ENCODE measurements at places on chromosomes 1 and 21.

GRCh38 chr1:29504196-29504595 is 267.9 kb downstream of the PTPRU start:
- DNase-seq, result no peak

DNA sequence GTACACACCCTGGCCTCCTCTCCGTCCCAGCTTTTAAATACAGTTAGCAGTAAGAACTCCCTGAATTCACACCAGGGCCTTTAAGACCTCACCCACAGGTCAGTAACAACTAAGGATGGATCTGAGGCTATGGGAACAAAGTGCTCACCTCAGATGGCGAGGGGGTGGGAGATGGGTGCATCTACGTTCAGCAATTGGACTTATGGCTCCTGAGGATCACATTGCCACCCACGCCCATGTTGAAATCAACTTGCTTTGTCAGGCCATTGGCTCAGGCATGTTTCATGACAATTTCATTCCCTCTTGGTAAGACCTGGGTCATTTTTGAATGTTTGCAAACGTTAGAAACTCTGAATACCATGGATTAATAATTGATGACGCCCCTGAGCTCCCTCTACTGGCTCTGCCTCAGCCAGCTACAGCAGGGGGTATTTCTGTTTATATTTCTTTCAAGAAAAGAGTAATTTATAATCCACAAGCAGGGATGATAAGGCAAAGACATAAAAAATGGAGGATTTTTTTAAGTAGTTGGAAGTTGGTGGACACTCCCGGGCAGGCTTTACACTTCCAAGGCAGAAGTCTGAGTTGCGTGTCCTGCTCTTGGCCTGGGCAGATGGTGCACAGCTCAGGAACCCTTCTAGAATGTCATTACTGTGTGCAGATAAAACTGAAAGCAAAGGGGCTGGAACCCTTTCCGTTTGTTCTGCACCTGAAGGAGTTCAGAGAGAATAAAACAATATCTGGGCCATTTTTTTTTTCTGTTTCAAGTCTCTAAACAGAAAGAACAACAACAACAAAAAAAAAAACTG is 13.7 kb upstream of the LBR start:
- DNase-seq, result no peak

- DNase-seq, result no peak
Measured at GRCh38 chr1:114457675-114458236, 53.2 kb downstream of the TRIM33 start.

DNA sequence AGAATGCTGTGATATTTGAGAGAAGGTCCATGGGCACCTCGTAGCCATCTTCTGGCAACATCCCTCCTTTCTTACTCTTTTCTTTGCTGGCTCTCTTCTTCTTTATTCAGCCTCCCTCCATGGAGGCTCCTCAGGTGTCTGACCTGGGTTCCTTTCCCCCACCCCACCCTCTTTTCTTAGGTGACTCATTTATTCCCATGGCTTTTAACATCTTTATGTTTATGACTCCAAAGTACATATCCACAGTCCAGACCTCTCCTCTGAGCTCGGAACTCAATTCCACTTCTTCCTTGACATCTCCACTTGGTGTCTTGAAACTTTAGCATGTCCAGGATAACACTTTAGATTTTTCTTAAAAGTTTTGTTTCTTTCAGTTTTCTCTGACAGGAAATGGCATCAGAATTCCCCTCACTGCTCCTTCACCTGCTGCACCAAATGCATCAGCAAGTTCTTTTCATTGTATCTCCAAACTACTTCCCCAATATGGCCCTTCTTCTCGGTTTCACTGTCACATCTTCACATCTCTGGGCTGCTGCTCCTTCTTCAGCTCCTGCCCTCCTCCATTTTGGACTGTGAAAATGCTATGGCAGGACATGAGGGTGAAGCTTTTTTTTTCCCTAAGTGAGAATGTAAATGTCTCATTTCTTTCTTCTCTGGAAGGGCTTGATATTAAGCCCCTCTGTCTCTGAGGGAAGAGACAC is 95.9 kb downstream of the GIPC2 start:
- DNase-seq, result no peak

- no peak for DNase-seq
Measured at GRCh38 chr21:45370575-45370974, 34.4 kb upstream of the COL18A1 start.

DNA sequence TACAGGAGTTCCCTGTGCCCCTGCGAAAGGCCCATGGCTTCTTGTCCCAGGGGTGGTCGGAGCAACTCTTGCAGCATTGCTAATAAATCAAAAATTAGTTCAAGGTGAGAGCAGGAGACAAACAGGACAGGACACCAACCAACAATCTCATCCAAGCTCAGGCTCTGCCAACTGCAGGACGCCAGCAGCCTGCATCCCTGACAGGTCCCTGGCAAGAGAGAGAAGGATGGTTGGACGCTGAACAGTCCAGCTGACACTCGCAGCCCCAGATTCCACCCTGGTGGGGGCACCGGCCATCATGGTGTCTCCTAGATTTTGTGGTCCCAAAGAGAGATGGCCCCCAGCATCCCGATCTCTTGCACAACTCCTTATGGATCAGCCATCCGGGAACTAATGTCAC is 142.1 kb upstream of the VAMP3 start:
- no peak for DNase-seq

- DNase-seq, result no peak
Measured at GRCh38 chr21:40318371-40318770, 451.1 kb downstream of the PCP4 start.

- no peak for DNase-seq
Measured at GRCh38 chr1:243742819-243743218, 107.2 kb downstream of the AKT3 start.

GRCh38 chr1:53967409-53968124 is 21.4 kb downstream of the LRRC42 start:
- DNase-seq, result no peak

GRCh38 chr1:2226525-2227345 is 1.4 kb upstream of the SKI start:
- DNase-seq, result peak; percentile 63

DNA sequence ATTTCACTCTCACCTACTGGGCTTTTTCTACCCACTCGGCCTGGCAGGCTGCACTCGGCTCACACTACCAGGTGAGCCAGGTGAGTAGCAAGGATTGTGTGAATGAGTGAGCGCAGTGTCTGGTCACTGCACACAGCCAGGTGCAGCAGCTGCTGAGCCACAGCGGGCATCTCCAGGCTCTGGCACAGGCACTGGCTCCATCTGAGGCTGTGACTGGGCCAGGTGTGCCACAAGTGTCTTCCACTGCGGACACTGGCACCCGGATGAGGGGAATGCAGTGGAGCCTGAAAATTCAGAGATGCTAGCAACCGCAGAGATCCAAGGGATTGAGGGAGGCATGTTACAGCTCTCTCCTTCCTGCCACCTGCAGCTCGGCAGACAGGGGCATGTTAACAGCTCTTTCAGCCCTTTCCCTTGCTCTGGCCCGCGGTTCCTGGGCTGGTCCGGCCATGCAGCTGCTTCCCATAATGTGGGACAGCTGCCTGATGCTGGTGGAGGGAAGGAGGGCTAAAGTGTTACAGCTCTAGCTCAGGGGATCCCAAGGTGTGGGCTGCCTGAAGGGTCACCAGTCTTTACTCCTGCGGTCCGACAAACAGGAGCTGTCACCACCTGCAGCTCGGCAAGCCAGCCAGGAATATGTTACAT is 1038.3 kb downstream of the AMY1C start:
- DNase-seq, result no peak

DNA sequence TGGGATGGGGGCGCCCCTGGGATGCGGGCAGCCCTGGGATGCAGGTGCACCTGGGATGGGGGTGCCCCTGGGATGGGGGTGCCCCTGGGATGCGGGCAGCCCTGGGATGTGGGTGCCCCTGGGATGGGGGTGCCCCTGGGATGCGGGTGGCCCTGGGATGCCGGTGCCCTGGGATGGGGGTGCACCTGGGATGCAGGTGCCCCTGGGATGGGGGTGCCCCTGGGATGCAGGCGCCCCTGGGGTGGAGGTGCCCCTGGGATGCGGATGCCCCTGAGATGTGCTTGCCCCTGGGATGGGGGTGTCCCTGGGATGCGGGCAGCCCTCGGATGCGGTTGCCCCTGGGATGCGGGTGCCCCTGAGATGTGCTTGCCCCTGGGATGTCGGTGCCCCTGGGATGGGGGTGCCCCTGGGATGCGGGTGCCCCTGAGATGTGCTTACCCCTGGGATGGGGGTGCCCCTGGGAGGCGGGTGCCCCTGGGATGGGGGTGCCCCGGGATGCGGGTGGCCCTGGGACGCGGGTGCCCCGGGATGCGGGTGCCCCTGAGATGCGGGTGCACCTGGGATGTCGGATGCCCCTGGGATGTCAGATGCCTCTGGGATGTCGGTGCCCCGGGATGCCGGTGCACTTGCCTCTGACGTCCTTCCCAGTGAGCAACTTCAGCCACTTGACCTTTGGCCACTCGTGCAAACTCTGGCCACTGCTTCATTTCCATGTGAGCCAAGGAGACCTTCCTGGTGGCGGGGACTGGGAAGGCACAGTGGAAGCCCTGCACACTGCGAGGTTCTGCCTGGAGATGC is 37.3 kb upstream of the SLC19A1 start:
- DNase-seq, result peak; percentile 32

- peak; percentile 87 for DNase-seq
Measured at GRCh38 chr1:112674440-112674985, at the start of gene MOV10. Gene MOV10 (plus strand): TSS chr1:112674659. CDS start chr1:112674913, 254 bp downstream.

GRCh38 chr21:28858424-28858823 is 134.3 kb downstream of the LTN1 start:
- DNase-seq, result no peak

GRCh38 chr1:225602590-225603206 is 50.2 kb downstream of the ENAH start:
- no peak for DNase-seq

GRCh38 chr1:77399250-77400086 is 117.6 kb downstream of the AK5 start:
- no peak for DNase-seq

DNA sequence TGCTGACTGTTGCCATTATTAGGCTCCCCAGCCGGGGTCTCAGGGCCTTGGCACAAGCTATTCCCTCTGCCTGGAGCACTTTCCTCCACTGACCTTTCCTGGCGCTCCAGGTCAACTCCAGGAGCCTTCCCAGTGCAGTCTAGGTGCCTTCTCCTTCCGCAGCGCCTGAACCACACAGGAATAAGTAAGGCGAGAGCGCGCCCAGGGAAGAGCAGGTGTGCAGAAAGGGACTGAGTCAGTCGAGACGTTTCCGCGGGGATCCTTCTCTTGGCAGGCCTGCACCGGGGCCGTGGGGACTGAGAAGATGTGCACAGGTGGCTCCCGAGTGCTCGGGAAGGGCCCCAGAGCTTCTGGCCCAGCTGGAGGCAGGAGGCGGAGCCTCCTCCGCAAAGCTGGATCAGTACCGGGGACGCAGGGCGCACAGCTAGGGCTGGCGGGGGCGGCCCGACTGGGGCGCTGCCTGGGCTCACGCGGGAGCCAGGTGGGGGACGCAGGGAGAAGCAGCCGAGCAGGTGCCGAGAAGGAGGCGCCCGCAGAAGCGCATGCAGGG is 765 bp upstream of the BMP8A start:
- DNase-seq, result no peak

DNA sequence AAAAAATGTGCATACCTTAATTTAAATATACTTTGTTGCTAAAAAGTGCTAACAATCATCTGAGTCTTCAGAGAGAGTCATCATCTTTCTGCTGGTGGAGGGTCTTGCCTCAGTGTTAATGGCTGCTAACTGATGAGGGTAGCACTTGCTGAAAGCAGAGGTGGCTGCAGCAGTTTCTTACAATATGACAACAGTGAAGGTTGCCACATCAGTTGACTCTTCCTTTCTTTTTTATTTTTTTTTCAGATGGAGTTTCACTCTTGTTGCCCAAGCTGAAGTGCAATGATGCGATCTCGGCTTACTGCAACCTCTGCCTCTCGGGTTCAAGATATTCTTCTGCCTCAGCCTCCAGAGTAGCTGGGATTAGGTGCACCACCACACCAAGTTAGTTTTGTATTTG is 2.6 kb upstream of the CFAP45 start:
- no peak for DNase-seq

- DNase-seq, result no peak
Measured at GRCh38 chr1:220283625-220284024, 11.4 kb upstream of the RAB3GAP2 start.

DNA sequence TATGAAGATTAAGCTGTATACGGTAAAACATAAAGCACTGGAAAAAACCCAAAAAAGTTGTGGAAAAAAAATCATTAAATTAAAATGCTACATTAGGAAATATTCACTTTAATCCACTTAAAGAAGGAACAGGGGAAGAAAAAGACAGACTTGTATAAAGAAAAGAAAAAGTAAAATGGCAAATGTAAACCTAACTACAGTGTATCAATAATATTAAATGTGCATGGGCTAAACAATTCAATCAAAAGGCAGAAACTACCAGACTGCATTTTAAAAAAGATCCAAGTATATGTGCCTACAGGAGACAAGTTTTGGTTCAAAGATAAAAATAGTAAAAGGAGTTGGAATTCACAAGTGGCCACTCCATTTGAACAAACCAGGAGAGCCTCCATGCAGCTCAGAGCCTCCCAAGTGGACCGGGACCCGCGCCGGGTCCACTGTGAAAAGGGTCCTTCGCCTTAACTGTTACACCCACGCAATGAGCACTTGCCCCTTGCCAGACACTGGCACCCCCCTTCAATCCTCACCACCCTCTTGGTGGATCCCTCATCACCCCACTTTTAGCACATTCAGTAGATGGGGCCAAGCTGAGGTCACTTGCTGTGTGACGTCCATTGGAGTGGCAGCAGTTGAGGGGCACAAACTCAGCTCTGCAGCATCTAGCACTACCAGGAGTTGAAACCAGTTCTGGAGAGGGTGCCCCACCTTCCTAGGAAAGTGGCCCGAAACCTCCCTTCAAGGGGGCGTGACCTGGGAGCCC is 898 bp downstream of the C1orf174 start:
- DNase-seq, result no peak

- DNase-seq, result no peak
Measured at GRCh38 chr1:178953538-178954324, 72.0 kb upstream of the FAM20B start.

DNA sequence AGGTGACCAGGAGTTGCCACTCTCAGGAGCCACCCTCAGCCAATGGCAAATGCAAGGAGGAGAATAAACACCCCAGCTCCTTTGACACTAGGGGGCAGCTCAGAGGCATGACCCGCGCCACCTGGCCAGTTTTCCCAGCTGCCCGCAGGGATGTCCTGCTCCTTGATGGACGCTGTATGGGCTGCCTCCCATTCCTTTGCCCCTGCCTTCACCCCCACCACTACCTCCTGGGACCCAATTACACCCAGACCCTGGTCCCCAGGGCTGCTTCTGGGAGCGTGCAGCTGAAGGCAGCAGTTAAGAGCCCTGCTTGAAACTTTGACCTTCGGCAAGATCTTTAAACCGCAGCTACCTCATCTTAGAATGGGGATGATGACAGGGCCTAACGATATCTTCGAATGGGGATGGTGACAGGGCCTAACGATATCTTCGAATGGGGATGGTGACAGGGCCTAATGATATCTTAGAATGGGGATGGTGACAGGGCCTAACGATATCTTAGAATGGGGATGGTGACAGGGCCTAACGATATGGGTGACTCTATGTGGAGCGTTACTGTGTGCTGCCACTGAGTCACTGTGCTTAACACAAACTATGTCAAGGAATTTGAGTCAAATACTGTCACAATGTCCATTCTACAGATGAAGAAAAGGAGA is 163.0 kb upstream of the KAZN start:
- DNase-seq, result no peak

Data from lower lobe of right lung (tissue), 2 donors.